Stomach (tissue), 19 donors: ENCODE measurements at places on chromosomes 13 and 19.
A peak's percentile ranks its signal among the peaks of the same experiment; 100 is the strongest.

GRCh38 chr19:1825909-1826556 lies 14.0 kb upstream of the ATP8B3 start:
- DNase-seq, result peak; percentile 92

GRCh38 chr13:95020298-95020987 lies 280.8 kb downstream of the ABCC4 start:
- no peak for DNase-seq

GRCh38 chr13:29143847-29144246 lies 323.7 kb downstream of the MTUS2 start:
- no peak for DNase-seq

- no peak for DNase-seq
These were observed 8.8 kb downstream of the SYDE1 start for GRCh38 chr19:15115762-15116615.

- peak; percentile 83 for DNase-seq
These were observed 25.9 kb downstream of the MPND start for GRCh38 chr19:4369109-4369887.

- no peak for DNase-seq
These were observed 4.0 kb downstream of the LENG9 start for GRCh38 chr19:54459282-54460229.

DNA sequence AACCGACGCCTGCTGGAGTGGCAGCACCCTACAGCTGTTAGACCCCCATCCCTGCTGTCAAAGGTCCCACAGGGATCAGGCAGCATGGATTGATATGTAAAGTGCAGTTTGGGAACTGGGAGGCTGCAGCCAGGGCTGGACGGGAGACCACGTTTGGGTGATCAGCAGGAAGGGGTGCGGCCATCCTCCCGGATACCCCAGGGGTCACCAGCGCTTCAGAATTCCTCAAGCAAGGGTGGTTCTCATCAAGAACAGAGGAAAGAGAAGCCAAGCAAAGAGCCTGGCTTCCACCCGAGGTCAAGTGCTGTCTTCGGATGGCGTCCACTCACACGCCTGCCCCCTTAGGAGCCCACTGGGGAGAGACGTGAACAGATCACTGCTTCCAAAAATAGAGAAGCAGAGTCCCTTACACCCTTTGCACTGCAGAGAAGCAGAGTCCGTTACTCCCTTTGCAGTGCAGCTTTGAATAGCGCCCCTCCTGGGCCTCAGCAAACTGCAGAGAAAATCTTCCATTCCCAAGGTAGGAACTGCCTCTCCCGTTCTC lies 35.5 kb downstream of the DHRS12 start:
- no peak for DNase-seq

DNA sequence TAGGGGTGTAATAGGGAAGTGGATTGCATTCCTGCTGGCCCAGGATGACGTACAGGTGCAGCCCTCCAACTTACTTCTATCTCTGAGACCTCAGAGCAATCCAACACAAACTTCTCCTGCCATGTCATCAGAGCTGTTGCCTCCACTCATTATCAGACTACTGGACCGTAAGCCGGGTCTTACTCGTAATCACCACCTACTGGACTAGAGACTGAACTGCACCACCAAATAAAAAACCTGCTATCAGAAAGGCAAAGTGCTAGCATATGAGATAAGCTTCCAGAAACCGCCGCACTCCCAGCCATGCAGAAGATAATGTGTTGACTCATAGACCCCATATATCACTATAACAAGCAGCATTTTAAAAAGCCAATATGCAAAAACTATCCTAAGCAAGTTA lies 102.0 kb downstream of the SLITRK1 start:
- no peak for DNase-seq
